ENCODE measurements at places on chromosomes 5 and 9. TPM values are rescaled to one million over a fixed set of nuclear protein-coding genes. Genes with fewer than 3 reads are reported as not detected.

The PCDHGB1 gene
- polyA plus RNA-seq, result 0.39 TPM

The RGS7BP gene
- polyA plus RNA-seq, result 0.02 TPM

The ADRA1B gene
- 0.04 TPM for polyA plus RNA-seq

The WDR41 gene
- polyA plus RNA-seq, result 9.5 TPM

The DNAJC18 gene
- 2.2 TPM for polyA plus RNA-seq

The PCDHGA7 gene
- 0.24 TPM for polyA plus RNA-seq

The OR5C1 gene
- not detected for polyA plus RNA-seq
